ENCODE measurements at places on chromosomes 7 and 10.

DNA sequence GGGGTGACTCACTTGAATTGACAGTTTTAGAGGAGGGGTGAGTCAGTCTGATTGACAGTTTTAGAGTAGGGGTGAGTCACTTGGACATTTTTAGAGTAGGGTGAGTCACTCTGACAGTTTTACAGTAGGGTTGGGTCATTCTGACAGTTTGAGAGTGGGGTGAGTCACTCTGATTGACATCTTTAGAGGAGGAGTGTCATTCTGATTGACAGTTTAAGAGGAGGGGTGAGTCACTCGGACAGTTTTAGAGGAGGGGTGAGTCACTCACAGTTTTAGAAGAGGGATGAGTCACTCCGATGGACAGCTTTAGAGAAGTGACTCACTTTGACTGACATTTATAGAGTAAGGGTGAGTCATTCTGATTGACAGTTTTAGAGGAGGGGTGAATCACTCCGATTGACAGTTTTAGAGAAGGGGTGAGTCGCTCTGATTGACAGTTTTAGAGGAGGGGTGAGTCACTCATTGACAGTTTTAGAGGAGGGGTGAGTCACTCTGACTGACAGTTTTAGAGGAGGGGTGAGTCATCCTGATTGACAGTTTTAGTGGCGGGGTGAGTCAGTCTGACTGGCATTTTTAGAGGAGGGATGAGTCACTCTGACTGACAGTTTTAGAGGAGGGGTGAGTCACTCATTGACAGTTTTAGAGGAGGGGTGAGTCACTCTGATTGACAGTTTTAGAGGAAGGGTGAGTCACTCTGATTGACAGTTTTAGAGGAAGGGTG, 595.9 kb downstream of the DNAJB6 start:
- no peak for DNase-seq

- no peak for DNase-seq
These were observed 393.3 kb downstream of the KCNMA1 start for GRCh38 chr10:77244286-77244685.

DNA sequence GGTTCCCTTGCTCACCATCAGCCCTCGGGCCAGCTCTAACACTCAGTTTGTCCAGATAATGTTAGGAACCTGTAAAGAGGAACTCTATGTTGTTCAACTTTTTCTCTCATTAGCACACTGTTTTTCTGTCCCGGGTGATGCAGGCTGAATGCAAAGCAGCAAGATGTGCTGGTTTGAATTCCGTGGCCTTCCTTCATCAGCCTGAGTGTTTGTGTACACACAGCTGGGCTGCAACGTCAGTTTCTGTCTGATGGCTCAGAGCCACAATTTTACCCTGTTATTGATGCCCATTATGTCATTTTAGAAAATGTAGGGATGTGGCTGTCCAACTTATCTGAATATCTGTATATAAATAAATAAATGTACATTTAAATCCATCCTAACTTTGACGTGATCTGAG, 152.0 kb downstream of the PLPP4 start:
- DNase-seq: no peak

DNA sequence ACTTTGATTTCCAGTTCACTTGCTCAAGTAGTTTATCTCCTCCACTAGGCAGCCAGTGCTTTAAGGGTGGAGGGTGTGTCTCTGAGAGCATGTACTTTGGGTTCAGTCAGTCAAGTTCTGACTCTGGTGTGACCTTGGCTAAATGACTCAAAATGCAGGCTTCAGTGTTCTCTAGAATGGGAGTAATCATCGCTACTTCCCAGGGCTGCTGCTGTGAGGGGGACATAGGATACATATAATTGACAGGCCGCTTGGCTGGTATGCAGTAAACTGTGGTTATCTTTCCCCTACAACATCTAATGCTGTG, 3.5 kb downstream of the PTPRE start:
- no peak for DNase-seq

GRCh38 chr7:111388912-111389311, 173.4 kb downstream of the IMMP2L start:
- DNase-seq: no peak

- DNase-seq: no peak
These were observed 3.6 kb upstream of the LANCL2 start for GRCh38 chr7:55361560-55361959.

GRCh38 chr7:152112829-152113228, 87.4 kb downstream of the GALNT11 start:
- no peak for DNase-seq

DNA sequence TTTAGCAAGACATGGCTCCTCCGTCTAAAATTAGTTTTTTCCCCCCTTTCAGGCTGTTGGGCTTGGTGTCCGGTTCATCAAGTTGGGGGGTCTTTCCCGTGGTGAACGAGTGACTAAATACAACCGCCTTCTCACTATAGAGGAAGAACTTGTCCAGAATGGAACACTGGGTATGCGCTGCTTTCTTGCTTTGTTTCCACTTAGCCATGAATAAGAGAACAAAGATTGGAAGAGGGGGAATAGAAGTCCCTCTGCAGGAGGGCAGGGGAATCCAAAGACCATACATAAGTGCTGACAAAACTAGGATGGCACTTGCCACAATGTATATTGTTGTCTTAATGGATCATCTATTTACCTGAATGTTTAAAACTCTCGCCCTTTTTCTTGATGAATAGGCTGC, 30.5 kb downstream of the ENO4 start:
- no peak for DNase-seq

DNA sequence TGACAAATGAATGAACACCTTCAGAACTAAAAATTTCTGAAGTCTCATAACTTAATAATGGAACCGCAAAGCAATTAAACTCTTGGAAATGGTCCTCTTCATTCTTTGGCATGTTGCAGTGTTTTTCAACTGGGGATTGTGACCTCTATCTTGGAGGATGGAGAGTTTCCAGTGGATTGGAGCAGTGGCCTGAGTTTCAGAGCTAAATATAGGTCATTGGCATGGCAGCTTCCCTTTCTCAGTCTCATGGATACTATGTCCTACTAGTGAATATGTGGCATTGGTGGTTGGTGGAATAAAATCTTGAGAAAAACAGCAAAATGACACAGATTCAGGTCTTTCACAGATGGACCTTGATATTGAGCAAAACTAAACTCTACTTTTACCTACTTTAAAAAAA, 24.1 kb upstream of the EPC1 start:
- DNase-seq: no peak

DNA sequence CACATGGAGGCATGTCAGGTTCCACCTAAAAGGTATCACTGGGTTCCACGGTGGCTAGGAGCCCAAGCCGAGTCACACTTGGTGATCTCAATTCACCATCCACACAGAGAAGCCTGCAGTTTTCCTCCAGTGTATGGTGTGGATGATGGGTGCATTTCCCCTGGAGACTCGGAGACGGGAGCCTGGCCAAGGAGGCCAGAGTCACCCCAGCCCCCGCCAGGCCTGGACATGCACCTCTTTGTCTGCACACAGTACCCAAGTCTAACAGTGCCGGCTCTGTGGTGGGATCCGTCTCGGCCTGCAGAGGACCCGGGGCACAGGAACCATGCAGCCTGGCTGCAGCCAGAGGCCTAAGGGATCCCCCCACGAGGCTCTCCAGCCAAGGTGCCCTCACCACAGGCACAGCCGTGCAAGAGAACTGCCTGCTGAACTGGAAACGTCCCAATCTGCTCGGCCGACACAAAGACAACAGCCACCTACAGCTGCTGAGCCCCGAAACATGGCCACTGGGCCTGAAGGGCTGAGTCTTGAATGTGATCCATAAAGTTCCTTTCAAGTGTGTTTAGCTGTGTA, 75.2 kb downstream of the DIP2C start:
- no peak for DNase-seq

DNA sequence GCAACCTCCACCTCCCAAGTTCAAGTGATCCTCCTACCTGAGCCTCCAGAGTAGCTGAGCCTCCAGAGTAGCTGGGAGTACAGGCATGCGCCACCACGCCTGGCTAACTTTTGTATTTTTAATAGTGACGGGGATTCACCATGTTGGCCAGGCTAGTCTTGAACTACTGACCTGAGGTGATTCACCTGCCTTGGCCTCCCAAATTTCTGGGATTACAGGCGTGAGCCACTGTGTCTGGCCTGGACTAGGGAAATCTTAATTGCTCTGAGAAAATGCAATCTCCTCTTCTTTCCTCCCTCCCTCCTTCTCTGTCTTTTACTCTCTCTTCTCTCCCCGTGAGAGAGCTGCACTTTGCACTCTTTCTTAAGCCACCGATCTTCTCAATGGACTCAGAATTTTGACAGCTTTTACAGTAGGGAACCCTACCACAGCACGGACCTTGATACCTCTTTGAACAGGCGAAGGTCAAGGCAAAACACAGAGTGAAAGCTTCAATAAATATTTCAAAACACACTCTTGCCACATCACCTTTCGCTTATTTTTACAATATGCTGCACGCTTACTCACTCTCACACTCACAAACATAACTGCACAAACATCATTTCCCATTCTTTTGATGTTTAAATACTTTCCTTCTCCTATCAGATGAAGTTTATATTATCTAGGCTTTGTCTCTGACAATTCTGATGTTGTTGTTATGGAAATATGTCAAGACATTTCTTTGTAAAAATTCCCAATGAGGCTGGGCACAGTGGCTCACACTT, 173.4 kb upstream of the NRP1 start:
- DNase-seq: no peak

- no peak for DNase-seq
These were observed 439.3 kb downstream of the RPS24 start for GRCh38 chr10:78473006-78473405.

- no peak for DNase-seq
These were observed 36.6 kb upstream of the CYP2C19 start for GRCh38 chr10:94725871-94726270.

- no peak for DNase-seq
These were observed 83.1 kb downstream of the THSD7A start for GRCh38 chr7:11748884-11749283.

DNA sequence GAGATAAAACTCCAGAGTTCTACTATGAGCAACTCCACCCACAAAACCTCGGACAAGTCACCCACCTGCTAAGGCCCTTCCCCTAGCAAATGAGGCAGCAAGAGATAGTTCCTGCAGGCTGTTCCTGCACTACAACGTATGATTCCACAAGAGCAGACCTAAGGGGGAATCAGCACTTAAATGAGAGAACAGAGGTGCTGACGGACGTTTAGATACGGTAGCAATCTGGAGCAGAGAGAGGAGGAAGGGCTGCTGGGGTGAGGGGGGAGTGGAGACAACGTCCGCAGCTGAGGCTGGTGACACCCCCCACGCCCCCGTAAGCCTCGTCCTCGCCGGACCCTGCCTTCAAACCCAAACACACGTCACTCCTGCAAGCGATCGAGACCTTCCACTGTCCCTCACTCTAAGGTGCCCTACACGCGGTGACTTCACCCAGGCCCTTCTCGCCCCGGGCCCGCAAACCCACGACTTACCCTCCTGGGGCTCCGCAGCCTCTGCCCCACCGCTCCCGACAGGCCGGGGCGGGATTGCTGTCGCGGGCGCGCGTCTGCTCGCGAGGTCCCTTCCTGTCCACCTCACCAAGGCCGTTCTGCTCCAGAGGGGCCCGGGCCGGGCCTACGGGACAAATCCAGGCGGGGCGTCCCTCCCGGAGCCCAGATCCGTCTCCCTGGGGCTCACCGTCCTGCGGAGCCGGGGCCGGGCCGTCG, 635 bp downstream of the ZNF12 start:
- peak; percentile 56 for DNase-seq

DNA sequence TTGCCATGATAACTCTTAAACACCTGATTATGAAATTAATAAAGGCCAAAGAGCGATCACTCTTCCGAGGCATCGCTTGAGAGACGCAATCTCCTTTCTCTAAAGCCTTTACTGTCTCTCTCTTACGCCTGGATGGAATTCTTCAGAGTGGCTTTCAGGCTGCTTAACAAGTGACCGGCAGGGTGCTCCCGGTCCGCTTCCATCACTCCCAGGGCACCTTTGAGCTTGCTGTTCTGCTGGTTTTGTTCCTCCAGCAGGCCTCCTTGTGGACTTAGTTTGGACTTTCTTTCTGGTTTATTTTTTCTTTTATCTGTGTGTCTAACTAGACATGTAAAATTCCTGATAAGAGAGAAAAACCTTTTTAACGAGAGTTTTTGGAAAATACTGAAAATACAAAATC, 60.9 kb downstream of the MRPL32 start:
- DNase-seq: no peak

GRCh38 chr10:73232887-73233286, 14.2 kb downstream of the DNAJC9 start:
- DNase-seq: no peak
